ENCODE measurements at places on chromosomes 1 and 21.

DNA sequence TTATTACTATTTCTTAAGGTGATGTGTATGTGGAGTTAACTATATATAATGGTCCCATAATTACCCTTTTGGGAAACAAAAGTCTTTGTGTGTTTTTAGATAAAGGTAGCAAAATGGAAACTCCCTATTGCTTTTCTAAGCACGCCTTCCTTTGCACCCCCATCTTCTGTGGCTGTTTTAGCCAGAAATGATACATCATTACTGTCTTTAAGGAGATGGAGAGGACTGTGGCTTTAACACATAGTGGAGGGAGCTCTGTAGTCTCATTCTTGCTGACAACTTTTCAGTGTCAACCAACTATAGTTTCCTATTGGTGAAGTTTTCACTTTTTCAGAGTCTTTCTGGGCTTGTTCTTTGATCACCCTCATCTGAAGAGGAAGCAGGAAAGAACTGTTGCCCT, 1.0 kb downstream of the APOBEC4 start:
- no peaks in the 10 kb centered on the region for H3K27me3 ChIP-seq
- no peaks in the 10 kb centered on the region for H3K36me3 ChIP-seq
- peaks cover 45% of the 10 kb centered on the region for H3K4me1 ChIP-seq

GRCh38 chr1:66489972-66490601, 43.9 kb upstream of the SGIP1 start:
- peaks cover 8% of the 10 kb centered on the region for H3K4me1 ChIP-seq
- no peaks in the 10 kb centered on the region for H3K27me3 ChIP-seq
- H3K36me3 ChIP-seq = no peaks in the 10 kb centered on the region
- H3K4me3 ChIP-seq = no peak overlapping the region

GRCh38 chr1:67955591-67955990, 94.8 kb downstream of the DIRAS3 start:
- H3K4me1 ChIP-seq = no peaks in the 10 kb centered on the region
- H3K27me3 ChIP-seq = no peaks in the 10 kb centered on the region
- no peak overlapping the region for H3K4me3 ChIP-seq
- no peaks in the 10 kb centered on the region for H3K36me3 ChIP-seq

DNA sequence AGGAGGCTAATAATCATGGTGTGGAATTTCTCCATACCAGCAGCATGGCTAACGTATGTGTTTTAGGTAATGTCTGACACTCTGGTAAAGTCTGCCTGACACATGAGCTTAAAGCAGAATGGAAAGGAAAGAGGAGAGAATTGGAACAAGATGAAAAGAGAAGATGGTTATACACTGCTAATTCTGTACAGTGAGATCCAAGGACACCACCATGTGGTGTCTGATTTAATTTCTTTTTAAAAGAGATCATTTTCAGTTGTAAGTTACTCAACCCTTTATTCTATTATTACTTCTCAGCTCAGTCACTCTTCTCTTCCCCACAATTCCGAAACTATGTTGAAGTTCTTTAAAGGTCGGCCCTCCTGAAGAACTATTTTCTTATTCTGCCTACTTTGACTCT, 15.6 kb downstream of the PRKAB2 start:
- H3K4me3 ChIP-seq = no peak overlapping the region
- 0 out of 2 replicates have a peak, but pooled peaks cover 2% of the 10 kb centered on the region for H3K36me3 ChIP-seq
- no peaks in the 10 kb centered on the region for H3K4me1 ChIP-seq

- peak overlapping the region; percentile 13 for H3K4me3 ChIP-seq
- H3K27ac ChIP-seq = no peak overlapping the region
- DNase-seq = no peak
- no peaks in the 10 kb centered on the region for H3K27me3 ChIP-seq
- peaks cover 7% of the 10 kb centered on the region for H3K4me1 ChIP-seq
These were observed 2.2 kb downstream of the PAQR6 start for GRCh38 chr1:156245451-156246232.

All from MM.1S (cell line).